ENCODE measurements at places on chromosomes 3 and 15.

GRCh38 chr3:101813817-101814440 is 34.9 kb downstream of the NXPE3 start:
- DNase-seq = peak; percentile 42

GRCh38 chr15:29788433-29789034 is 33.7 kb downstream of the TJP1 start:
- DNase-seq = no peak

- no peak for DNase-seq
Observed at GRCh38 chr15:29687204-29687815, 135.0 kb downstream of the TJP1 start.

DNA sequence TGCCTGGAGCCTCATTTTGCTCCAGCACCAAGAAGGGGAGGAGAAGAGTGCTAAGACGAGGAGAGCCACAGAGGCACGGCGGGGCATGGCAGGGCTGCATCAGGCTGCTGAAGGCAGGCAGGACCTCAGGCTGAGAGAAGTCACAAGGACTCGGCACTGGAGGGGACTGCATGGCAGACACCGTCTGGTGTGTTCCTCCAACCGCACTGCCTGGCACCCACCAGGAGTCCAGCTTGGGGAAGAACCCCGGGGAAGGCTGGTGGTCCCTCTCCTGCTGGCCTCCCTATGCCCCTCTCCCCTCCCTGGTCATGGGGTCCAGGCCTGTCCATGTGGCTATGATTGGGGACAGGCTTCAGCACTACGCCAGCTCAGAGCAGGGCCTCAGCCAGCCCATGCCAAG is 153.2 kb upstream of the MEF2A start:
- no peak for DNase-seq

- peak; percentile 84 for DNase-seq
Observed at GRCh38 chr3:36969540-36970432, 23.1 kb downstream of the EPM2AIP1 start.

DNA sequence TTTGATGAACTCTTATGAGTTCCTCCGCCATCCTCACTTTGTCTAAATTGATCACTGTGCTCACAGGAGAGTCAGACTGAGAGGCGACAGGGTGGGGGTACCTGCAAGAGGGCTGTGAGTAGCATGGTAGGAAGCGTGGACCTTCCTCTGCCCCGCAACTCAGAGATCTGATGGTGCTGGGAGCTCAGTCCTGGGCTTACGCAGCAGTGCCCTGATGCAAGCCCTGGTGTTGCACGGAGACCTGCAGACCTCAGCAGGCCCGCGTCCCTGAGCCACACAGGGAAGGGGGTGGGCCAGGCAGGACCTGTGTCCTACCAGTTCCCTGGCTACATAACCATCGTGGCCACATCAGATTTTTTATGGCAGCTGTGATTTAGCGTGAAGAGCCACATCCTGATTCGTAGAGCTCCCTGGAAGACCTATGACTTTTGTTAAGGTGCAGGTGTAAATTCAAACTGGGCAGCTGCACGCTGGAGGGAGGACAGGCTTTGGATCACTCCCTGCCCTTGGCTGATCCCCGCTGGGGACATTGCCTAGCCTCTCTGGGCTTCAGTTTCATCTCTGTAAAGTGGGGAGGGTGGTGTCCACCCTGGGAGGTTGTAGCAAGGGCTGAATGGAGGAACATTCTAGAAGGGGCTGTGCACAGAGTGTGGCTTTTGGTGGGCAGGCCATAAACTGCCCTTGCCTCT is 176.1 kb downstream of the KLF13 start:
- DNase-seq = no peak

GRCh38 chr3:64958199-64958843 is 270.5 kb upstream of the ADAMTS9 start:
- DNase-seq = no peak

DNA sequence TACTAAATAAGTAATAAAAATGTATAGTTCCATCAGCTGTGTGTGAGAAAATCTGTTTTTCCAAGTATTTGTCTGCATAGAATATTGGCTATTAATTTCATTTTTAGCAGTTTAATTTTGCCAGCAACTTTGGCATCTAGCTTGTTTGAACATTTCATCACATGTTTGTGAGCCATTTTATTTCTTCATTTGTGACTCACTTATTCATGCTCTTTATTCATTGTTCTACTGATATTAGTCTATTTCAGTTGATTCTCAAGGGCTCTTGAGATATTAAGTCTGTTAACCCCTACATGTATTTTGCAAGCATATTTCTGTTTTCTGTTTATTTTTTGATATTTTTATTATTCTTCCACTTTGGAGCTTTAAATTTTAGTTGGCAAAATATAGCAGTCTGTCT is 74.0 kb upstream of the PHLDB2 start:
- no peak for DNase-seq

- peak; percentile 75 for DNase-seq
Observed at GRCh38 chr3:167876620-167877281, 141.2 kb downstream of the SERPINI1 start.

All from M059J (cell line).